ENCODE measurements at places on chromosomes 3 and 15. TPM values are rescaled to one million over a fixed set of nuclear protein-coding genes. Genes with fewer than 3 reads are reported as not detected.

Gene SYNM
- 5.6 TPM for total RNA-seq

DNA sequence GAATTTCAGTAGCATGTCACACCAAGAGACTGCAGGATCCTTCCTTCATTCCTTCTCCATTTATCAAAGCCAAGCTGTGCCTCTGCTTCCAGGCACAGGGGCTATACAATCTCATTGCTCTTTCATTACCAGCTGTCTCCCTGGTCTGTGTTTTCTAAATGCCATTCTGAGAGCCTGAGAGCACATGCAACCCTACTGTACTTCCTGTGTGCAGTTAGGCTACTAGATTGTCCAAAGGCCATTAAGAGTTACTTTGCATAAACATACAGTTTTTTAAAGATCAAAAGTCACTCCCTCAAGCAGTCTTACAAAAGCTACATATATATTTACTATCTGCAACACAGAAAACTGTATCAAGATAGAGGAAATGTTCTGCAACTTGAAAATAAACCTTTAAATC is 110.1 kb downstream of the CFAP44 start:
- no peak for DNase-seq

- no peak for DNase-seq
Observed at GRCh38 chr3:191385101-191385500, 54.8 kb upstream of the UTS2B start.

Gene TPRG1
- total RNA-seq: 0.19 TPM

DNA sequence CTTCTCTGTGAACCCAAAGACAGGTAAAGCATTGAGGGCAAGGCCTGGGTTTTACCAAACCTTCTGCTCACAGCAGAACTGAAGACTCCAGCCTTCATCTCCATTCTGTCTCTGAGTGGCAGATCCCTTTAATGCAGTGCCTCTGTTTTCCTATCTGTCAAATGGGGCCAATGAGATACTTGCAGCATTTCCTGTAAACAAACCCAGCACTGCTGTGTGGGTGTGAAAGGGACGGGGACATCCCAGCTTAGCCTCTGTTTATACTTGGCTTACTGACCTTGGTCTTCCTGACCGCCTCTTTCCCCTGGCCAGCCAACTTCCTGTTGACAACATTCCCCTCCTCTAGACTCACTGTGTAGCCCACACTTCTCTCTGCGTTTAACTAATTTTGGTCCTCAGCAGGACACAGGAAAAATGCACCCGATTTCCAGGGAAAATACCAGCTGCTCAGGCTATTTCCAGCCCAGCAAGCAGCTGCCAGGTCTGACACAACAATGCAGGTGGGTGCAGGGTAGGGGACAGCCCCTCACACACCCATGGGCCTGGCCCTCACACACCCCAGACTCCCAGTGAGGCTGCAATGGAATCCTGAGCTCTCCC is 105.9 kb upstream of the HERC1 start:
- DNase-seq: peak; percentile 81

DNA sequence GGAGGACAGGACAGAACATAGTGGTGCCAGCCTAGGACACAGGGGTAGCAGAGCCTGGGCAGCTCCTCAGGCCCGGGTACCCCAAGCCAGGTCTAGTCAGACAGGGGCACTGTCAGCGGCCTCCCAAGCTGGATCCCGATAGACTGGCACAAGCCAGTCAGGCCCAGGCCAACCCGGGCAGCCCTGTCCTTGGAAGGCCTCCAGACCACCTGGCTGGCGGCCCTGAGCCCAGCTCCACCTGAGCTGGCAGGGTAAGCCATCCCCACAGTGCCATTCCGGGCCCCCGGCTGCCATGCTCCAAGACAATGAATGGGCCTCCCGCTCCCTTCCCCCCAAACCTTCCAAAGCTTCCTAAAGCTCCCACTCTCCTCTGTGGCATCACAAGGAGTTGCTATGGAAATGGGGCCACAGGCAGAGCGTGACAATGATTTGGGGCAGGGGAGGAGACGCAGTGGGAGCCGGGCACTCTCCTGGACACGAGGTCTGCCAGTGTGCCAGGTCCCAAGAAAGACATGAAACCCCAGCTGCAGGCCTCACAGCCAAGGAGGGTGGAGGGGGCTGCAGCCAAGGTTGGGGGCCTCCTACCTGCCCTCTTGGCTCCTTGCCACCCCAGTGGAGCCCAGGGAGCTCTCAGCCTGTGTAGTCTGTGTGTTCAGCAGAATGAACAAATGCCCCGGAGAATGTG is 165.6 kb upstream of the LINGO1 start:
- DNase-seq: no peak

GRCh38 chr3:169759256-169759655 is 5.6 kb downstream of the TERC start:
- DNase-seq: peak; percentile 44

GRCh38 chr3:44795197-44795596 is 33.6 kb downstream of the KIF15 start:
- DNase-seq: peak; percentile 7

Gene GATM
- 1.3 TPM for total RNA-seq

DNA sequence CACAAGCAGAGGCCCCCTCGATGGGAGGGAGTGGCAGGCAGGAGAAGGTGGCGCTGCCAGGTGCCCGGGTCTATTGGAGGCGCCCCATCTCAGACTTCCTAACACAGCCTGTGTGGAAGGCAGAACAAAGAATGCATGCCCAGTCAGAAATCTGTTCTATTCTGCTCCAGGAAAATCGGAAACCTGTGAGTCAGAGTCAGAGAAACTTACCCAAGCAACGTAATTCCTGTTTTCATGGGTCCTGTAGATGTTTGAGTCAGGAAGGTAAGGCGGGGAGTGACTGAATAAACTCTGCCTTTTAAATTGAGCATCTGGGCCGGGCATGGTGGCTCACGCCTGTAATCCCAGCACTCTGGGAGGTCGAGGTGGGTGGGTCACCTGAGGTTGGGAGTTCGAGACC is 13.7 kb downstream of the MAP6D1 start:
- DNase-seq: no peak

Data from LHCN-M2 (cell line).